ENCODE measurements at places on chromosomes 1 and 21.

GRCh38 chr1:30042438-30043147, 680.8 kb downstream of the MATN1 start:
- DNase-seq, result no peak

- DNase-seq, result no peak
These were observed 3.6 kb downstream of the PAX7 start for GRCh38 chr1:18634276-18634675.

DNA sequence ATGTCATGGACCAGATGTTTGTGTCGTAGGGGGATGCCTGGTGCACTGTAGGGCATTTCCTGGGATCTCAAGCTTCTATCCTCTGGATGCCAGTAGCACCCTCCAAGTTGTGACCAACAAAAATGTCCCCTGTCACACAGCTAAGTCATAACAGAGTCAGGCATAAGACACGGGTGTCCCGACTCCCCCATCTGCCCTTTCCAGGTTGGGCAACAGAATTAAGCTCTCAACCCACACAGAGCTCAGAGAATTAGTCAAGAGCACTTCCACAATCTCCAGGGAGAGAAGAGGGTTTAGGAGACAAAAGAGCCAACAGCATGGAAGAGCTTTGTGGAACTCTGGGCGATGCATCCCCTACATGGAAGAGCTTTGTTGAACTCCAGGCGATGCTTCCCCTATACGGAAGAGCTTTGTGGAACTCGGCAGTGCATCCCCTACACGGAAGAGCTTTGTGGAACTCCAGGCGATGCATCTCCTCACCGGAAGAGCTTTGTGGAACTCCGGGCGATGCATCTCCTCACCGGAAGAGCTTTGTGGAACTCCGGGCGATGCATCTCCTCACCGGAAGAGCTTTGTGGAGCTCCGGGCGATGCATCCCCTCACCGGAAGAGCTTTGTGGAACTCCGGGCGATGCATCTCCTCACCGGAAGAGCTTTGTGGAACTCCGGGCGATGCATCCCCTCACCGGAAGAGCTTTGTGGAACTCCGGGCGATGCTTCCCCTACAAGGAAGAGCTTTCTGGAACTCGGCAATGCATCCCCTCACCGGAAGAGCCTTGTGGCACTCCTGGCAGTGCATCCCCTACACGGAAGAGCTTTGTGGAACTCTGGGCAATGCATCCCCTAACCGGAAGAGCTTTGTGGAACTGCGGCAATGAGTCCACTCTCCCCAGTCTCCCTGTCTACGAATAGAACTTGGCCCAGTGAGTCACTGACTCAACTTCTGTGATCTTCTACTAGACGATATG, 422.7 kb downstream of the KIF26B start:
- DNase-seq, result no peak

DNA sequence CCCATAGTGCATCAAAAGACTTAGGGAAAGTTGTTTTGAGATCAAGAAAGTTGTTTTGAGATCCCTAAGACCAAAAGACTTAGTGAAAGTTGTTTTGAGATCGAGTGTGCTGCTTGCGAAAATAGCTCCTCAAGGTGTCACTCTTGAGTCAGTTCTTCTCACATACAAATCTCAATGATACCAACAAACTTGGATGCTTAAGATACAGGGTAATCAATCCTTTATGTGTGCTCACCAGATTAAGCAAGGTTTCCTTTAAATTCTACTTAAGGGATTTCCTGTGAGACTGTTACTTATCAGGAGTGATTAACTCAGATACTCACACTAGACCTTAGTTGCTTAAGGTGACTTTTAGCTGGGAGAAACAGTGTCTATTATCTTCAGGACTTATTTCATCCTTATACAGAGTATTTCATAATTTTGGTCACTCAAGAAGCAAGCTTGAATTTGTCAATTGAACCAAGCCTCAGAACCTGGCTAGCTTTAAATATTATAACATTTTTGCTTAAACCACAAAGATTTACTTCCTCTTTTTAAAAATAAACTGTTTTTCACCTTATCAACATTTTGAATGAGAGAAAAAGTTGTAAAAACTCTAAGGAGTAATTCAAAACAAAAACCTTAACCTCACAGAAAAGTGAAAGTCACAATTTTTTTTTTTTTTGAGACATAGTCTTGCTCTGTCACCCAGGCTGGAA, 8.0 kb upstream of the RLF start:
- no peak for DNase-seq

GRCh38 chr1:110170766-110171733, 20.8 kb downstream of the SLC6A17 start:
- no peak for DNase-seq

- DNase-seq, result peak; percentile 30
These were observed 28.7 kb downstream of the RSPH1 start for GRCh38 chr21:42467140-42467983.
